ENCODE measurements at places on chromosomes 13 and 19.

DNA sequence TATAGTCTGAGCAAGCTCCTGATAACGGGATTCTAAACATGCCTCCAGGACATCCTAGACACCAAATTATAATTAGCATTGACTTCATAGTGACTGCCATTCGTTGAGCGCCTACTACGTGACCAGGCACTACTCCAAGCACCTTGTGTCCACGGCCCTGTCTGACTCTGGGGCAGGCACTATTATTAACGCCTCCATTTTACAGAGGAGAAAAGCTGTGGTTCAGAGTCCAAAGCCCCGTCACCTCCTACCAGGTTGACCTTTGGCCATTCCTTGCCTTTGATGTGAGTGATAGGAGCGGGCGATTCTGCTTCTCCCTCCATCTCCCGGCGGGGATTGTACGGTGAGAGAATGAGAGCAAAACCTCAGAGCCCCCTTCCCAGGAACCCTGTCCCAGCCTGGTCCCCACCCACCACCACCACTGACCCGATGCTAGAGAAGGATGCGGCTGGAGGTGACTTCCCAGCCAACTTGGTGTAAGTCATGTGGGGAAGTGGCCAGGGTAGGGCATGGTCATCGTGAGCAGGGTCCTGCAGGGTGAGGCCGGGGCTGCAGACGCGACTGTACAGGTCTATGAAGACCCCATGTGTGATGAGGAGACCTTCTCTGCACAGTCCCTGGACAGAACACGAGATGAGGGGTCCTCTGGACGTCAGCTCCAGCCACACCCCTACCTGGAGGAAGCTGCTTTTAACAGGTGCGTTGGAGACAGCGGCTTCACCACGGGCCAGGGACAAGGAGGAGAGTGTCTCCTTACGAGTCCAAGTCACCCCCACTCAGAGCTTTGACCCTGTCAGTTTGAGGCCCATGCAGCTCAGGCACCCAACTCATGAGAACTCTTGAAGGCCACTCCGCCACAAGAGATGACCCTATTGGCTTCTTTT is at the start of gene IGSF23:
Gene IGSF23 (plus strand): TSS at position 269 of the 884 bp plus-strand sequence. CDS start 83 bp downstream, at position 352.
- DNase-seq: no peak

- no peak for DNase-seq
Measured at GRCh38 chr13:75802161-75802560, 166.0 kb downstream of the LMO7 start.

- DNase-seq: no peak
Measured at GRCh38 chr13:55815458-55816033, 1325.2 kb upstream of the PRR20A start.

DNA sequence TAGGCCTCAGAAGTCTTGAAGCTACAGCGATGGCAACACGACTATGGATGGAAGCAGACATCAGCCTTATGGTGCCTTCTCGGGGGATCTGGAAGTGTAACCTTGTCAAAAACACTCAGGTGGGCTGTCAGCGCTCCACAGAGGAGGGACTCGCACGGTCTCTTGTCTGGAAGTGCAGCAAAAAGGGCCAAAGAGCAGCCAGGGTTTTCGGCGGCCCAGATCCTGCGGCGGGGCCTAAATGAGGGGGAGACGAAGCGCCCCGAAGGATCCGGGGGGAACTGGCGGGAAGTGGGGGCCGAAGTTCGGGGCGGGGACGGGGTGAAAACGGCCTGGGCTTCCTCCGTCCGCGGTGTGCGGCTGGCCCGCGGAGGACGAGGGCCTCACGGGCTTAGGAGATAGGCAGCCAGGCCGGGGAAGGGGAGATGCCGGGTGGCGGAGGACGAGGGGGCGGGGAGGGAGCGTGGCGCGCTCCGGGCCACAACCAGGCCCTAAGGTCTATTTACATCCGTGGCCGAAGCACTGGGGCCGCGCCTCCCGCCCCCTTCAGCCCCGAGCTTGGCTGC is 637 bp downstream of the RANBP3 start:
- no peak for DNase-seq

- DNase-seq: peak; percentile 46
Measured at GRCh38 chr19:32677657-32678056, 2.0 kb downstream of the RGS9BP start.

DNA sequence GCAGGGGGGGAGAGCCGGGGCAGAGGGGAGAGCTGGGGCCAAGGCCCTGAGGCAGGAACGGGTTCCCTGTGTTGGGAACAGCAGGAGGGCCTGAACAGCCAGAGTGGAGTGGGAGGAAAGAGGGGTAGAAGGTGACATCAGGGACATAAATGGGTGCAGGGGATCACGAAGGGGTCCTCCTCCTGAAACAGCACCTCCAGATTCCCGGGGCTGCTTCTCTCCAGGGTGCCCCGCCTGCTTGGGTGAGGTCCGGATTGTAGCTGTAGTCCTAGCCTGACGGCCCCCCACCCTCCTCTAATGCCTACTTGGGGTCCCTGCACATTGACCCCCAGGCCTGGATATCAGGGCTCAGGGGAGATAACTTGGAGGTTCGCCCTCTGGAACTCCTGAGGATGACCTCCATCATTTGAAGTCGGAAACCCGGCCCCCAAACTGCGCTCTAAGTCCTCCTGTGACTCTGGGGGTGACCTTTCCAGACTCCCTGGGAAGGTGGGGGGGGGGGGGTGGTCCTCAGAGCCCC is 473 bp upstream of the SCN1B start:
- DNase-seq: no peak

GRCh38 chr19:33220115-33220514 is 5.5 kb downstream of the SLC7A10 start:
- DNase-seq: no peak

DNA sequence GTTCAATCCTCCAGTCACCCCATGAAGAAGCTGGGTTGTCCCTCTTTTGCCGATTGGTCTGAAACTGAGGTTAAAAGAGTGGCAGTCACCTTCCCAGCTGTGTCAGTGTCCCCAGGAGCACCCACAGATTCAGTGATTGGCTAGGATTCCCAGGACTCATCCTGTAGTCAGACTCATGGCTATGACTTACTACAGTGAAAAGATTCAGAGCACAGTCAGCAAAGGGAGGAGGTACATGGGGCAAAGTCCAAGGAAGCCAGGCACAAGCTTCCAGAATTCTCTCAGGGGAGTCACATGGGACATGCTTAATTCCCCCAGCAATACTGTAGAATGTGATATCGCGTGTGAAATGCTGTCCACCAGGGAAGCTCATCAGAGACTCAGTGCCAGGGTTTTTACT is 14.2 kb downstream of the ZNF473 start:
- no peak for DNase-seq

DNA sequence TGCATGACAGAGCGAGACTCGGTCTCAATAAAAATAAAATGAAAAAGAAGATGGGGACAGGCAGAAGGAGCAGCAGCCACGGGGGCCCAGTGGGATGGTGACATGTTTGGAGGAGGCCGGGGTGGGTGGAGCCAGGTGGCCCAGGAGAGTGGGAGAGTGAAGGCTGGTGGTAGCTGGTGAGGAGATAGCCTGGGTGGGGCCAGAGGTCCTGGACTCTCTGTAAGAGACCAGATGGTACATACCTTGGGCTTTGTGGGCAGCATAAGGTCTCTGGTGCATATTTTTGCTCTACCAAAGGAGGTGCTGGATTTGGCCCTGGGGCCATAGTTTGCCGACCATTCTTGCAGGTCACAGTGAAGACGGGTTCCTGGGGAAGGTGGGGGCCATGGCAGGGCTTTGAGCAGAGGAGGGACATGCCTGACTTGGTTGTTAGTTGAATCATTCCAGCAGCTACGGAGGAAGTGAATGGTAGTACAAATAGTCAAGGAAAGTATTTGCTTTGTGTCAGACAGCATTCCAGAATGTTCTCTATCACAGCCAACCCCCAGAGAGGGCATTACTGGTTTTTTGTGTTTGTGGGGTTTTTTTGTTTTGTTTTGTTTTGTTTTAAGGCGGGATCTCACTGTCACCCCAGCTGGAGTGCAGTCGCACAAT is 69.1 kb downstream of the ARHGEF18 start:
- no peak for DNase-seq

- DNase-seq: no peak
Measured at GRCh38 chr19:4149518-4150288, 3.7 kb upstream of the CREB3L3 start.

GRCh38 chr13:40185414-40185813 is 481.0 kb downstream of the FOXO1 start:
- no peak for DNase-seq

- no peak for DNase-seq
Measured at GRCh38 chr13:40167327-40167726, 499.1 kb downstream of the FOXO1 start.

DNA sequence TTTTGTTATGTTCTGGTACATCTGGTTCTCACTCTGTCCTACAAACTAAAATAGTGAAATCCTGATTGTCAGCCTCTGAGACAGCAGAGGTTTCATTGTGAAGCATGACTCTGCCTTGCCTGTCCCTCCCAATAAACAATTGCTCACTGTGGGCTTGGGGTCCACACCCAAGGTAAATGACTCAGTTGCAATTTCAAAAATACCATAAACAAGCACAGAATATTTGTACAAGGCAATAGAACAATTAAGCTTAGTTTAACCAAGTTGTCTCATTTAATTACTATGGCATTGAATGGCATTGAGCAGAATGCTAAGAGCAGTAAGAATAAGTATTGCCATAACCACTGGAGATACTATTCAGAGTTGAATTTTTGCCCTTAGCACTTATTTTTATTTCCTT is 353.6 kb downstream of the SPRY2 start:
- DNase-seq: no peak

- no peak for DNase-seq
Measured at GRCh38 chr19:1017906-1018305, 3.0 kb downstream of the TMEM259 start.

DNA sequence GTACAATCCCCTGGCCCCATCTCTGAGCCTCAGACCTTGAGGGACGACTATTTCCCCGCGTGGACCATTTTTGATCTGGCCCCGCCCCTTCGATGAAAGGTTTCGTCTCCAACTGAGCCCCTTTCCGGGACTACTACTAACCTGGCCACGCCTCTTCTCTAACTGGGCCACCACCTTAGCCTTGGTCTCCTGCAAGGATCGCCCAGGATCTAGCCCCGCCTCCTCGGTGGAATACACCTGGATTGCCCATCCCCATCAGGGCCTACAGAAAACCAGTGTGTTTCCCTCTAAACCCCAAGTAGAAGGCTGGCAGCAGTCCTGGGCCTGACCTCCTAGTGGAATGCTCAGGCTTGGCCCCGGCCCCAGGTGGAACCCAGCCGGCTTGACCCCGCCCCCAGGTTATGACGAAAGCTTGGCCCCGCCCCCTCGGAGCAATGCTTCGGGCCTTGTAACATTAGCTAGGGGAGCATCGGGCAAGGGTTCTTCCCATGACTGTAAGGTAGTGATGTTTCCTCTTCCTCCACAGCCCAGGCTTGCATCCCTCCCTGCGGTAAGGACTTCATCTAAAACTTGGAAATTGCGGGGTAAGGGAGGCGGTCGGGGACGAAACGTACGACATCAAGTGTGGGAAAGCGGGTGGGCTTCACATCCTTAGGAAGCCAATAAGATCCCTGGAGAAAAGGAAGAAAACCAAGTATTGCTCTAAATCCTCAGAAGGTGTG is 9.1 kb downstream of the SPACA6 start:
- DNase-seq: peak; percentile 75

DNA sequence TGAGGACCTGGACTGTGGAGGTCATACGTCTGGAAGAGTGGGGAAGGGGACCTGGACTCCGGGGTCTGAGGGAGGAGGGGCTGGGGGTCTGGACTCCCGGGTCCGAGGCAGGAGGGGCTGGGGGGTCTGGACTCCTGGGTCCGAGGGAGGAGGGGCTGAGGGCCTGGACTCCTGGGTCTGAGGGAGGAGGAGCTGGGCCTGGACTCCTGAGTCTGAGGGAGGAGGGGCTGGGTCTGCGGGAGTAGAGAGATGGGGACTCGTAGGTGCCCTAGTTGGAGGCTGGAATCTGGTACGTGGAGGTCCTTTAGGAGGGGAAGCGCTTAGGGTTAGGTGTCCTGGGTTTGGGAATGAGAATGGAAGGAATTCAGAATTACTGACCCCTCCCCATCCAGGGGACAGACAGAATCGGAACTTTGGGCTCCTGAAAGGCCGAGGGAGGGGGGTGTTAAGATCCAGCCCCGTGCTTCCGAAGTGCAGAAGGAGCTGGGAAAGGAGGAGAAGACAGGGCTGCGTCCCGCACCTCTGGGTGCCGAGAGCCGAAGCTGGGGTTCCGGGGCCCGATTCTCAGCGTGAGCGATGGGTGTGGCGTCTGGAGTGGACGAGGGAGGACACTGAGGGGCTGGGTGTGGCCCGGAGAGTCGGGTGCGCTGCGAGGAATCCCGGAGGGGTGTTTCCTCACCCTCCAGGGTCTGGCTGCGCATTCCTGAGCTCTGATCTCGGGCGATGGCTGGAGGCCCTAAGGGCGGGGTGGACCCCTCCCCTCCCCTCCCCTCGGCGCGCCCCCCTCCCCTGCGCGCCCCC is 608 bp downstream of the MYADM start:
- DNase-seq: peak; percentile 74

GRCh38 chr13:33204130-33204927 is 81.2 kb downstream of the STARD13 start:
- peak; percentile 95 for DNase-seq

- DNase-seq: peak; percentile 37
Measured at GRCh38 chr19:57334191-57334590, 13.9 kb downstream of the ZNF543 start.

DNA sequence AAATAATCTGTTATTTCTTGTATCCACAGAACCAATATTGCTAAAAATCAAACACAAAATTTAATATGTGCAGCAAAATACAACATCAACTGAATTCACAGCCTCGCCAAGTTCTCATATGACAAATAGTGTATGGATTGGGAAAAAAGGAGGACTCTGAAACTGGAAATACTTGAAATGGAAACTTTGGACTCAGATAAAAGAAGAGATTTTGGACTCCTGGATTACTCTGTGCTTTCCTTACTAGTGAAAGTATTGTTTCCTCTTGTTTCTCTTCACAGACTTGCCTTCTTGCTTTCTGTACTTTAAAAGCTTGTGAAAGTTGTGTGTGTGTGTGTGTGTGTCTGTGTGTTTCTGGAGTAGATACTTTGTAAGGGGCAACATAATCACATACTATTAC is 1596.3 kb downstream of the PCDH9 start:
- DNase-seq: no peak

Measured in tongue (tissue), 3 donors.